ENCODE measurements at places on chromosomes 7 and 10.

- DNase-seq, result peak; percentile 20
These were observed 98.8 kb downstream of the PFKFB3 start for GRCh38 chr10:6301488-6302075.

DNA sequence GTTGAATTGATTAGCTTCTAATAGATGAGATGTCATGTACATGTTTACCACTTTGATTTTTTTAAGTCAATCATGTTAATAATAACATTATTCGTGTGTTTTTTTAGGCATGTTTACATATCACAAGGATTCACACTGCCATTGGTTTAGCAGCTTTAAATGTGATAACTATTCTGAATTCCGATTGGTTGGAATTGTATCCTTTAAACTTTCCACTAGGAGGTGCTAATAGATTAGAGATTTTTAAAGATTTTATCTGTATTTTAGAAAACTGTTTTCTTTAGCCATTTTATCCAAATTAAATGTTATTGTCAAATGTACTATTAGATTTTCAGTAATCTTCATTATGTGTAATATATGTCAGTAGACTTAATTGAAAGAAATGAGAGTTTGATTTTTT is 83.2 kb downstream of the HECTD2 start:
- DNase-seq, result peak; percentile 76

GRCh38 chr7:5291301-5291700 is 8.6 kb downstream of the SLC29A4 start:
- DNase-seq, result no peak

- peak; percentile 89 for DNase-seq
These were observed 43.5 kb downstream of the PRTFDC1 start for GRCh38 chr10:24908793-24909423.

DNA sequence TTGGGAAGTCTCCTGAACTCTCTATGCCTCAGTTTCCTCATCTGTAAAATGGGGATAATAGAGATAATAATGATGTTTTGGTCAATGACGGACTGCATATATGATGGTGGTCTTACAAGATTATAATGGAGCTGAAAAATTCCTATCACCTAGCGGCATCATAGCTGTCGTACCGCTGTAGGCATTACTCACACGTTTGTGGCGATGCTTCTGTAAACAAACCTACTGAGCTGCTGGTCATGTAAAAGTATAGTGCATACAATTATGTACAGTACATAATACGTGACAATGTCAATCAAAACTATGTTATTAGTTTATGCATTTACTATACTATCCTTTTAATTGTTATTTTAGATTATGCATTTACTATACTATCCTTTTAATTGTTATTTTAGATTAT is 339.1 kb upstream of the NPVF start:
- DNase-seq, result peak; percentile 2

GRCh38 chr7:149063476-149063875 is 27.0 kb downstream of the ZNF786 start:
- DNase-seq, result no peak

GRCh38 chr10:133158756-133159610 is 1.0 kb upstream of the KNDC1 start:
- no peak for DNase-seq

DNA sequence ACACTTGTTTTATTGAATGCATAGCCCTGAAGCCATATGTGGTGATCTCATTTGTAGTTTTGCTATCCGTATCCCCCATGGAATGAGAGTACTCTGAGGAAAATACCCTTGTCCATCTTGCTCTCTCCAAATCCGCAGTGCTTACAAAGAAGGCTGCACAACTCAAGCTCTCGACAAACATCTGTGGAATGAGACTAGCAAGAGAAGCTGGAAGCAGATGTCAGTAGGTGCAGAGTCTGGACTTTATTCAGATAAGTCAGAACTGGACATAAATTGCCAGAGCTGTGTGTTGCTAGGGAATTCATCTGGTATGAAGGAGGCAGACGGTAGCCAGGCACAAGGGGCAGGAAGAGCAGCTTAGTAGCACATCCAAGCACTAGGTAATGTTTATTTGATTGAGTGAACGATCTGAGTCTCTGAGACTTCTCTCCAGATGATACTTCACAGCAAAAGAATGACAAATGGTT is 1046.2 kb downstream of the XPNPEP1 start:
- DNase-seq, result peak; percentile 45

DNA sequence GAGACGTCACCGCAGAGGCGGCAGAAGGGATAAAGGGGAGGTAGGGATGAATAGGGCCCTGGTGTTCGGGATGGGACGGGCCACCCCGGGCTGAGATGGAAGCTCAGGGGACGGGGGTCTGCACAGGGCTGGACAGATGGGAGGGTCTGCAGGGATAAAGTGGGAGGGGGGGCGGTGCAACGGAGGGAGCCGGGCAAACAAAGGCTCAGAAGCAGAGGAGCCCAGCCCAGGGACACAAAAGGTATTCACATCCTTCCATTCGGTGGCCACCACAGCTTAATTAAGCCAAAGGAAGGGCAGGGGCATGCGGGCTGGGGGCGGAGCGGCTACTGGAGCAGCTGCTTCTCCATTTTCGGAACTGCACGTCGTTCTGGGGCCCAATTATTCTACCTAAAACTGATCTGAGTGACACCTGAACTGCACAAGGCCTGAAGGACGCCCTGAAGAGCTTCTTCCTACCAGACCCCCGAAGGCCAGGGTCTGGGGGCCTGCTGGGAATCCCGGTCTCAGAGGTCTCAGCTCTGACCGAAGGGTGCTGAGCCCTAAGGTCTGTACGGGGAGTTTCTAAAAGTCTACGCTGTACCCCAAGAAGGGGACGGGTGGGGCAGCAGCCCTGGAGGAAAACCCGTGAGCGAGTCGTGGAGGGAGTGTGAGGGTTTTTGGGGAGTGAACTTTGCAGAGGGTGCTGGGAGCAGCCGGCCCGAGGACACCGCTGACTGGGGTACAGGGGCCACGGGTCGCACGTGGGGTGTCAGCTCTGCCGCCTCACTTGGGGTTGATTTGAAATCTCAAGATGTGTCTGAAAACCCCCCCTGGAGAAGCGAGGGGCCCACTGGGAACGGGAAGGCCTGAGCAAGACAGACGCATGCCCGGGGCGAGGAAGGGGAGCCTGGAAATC is 334.8 kb downstream of the DNAJB6 start:
- no peak for DNase-seq

DNA sequence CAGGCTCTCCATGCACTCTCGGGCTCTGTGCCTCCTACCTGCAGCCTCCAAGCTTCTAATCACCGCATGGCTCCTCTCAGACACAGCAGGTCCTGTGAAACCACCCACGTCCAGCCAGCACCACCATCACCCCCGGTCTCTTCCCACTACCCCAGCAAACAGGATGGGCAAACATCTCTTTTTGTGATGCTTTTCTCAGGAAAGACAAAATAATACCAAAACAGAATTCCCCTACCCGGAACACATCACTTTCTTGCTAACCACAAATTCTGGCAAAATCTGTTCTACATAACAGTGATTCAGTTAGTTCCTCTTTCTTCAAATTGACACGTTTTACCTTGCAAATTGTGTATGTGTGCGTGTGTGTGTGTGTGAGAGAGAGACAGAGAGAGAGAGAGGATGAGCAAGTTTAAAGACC is 6.5 kb downstream of the SNX8 start:
- DNase-seq, result peak; percentile 14

Data from ELR (cell line).